HuH-7.5 (cell line): ENCODE measurements at places on chromosomes 5 and 9.
A peak's percentile ranks its signal among the peaks of the same experiment; 100 is the strongest.

DNA sequence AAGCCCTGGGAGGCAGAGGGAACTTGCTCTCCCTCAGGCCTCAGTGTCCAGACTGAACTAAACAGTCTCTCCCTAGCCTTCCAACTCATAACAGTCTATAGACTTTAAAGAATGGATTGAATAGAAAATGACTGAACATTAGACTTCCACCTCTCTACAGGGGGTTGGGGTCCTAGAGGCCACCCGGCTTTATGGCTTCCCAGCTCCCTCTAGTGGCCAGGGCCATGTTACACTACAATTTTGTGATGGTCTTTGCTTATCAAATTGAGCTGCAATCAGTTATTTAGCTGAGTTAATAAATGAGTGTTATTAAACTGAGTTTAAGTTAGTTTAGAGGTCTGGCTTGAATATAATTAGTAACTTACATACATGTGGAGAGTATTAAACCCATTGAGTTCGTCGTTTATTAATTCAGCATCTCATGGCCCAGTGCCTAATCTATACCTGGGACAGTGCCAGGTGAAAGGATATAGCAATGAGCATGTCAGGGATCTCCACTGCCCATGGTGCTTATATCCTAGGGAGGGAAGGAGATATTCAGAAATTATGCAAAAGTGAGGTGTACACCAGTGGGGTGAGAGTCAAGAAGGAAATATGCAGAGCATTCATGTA is 105.2 kb downstream of the SH3TC2 start:
- no peak for DNase-seq

DNA sequence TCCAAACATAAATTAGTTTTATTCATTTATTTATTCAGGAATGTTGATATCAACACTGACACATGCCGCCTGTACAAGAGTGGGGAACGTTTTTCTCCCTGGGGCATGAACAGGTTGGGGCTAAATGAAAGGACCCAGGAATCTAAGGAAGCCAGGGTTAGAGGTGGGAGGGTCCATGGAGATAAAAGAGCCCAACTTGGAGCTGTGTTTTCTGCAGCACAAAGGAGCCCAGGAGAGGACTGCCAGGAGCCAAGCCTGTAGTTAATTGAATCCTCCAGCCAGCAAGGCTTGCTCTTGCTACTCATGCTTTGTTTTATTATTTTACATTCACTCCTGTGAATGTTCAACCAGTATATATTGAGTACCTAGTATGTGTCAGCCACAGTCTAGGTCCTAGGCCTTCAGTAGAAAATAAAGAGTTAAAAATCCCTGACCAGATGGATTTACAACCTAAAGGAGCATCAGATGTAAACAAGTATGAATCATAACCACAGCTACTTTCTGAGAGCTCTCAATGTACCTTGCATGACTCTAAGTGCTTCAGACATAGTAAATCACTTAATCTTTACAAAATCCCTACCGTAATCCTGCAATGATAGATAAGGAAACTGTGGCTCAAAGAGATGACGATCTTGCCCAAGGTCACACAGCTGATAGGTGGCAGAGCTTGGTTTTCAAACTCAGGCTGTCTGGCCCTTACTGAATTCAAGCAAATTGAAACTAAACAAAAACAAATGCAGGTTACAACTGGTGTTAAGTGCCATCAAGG is 69.8 kb downstream of the ASTN2 start:
- DNase-seq = no peak

DNA sequence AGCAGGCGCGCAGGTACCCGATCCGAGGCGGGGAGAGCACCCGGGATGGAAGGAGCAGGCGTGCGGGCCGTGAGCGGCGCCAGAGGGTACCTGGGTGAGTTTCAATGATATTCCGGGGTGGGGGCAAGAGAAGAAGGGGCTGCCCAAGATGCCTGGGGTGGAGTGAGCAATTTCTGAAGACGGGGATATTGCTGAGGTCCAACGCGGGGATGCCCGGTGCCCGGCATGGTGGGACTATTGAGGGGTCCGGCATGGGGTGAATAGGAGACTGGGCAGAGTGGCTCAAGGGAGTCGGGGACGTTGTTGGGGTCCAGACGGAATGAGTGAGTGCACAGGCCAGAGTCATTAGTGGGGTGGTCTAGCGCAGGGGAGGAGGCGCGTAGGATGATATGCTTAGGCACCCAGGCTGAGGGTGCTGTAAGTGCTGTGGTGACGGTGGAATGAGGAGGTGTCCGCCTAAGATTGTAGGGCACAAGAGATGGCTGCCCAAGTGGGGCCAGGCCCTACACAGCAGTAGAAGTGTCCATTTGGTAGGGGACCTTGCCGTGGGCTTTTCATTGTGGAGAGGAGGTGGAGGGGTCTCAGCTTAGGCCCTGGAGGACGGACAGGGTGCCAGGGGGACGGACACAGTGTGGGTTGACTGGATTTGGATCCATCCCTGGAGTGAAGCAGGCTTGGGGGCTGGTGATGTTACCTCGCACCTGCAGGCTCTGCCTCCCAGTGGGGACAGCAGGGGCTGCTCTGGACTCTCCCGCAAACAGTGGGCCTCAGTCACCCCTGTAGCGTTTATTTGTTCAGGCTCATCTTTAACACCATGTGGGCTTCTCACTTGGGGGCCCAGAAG is 719 bp downstream of the MIGA2 start:
- no peak for DNase-seq

- DNase-seq = no peak
These were observed 256.7 kb downstream of the IRX1 start for GRCh38 chr5:3852161-3852916.

- no peak for DNase-seq
These were observed 17.9 kb downstream of the SRFBP1 start for GRCh38 chr5:121979691-121980090.

- DNase-seq = no peak
These were observed 539 bp downstream of the POC5 start for GRCh38 chr5:75716715-75717081.

- no peak for DNase-seq
These were observed 631.9 kb downstream of the PRELID2 start for GRCh38 chr5:145203193-145203592.

- DNase-seq = no peak
These were observed 127.6 kb upstream of the PTCH1 start for GRCh38 chr9:95644377-95644776.

- no peak for DNase-seq
These were observed 882.6 kb downstream of the PTPRD start for GRCh38 chr9:9730174-9730573.

GRCh38 chr5:83281176-83281575 is 190.4 kb upstream of the VCAN start:
- no peak for DNase-seq

DNA sequence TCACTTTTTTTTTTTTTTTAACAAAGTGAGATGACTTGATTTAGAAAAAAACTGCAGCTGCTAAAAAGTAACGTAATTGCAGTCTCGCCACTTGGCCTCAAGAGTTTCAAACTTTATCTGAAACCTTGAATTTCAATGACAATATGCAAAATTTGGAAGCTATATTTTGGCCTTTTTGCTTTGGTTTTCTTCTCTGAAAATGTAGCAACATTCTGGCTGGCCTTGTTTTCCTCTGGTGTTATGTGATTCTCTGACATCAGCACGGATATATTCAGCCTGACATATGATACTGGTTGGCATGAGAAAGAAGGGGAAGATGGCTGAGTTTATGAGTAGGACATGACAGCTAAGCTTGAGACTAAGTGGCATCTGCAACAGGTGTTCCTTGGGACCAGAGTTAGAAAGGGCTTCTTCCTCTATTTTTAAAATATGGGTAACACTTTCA is 136.5 kb downstream of the MEF2C start:
- DNase-seq = no peak

- no peak for DNase-seq
These were observed 6.6 kb downstream of the FAM193B start for GRCh38 chr5:177547736-177548135.

- DNase-seq = no peak
These were observed 26.5 kb downstream of the AQP7 start for GRCh38 chr9:33375841-33376321.

- no peak for DNase-seq
These were observed 71.5 kb downstream of the MRPS27 start for GRCh38 chr5:72248410-72248981.

GRCh38 chr5:159330131-159330800 is at the start of gene IL12B:
TSS of gene IL12B (minus strand) at chr5:159330487. CDS start at chr5:159326782, 3,705 bp downstream.
- no peak for DNase-seq

- no peak for DNase-seq
These were observed 246.7 kb upstream of the TRPM3 start for GRCh38 chr9:71368157-71368556.

DNA sequence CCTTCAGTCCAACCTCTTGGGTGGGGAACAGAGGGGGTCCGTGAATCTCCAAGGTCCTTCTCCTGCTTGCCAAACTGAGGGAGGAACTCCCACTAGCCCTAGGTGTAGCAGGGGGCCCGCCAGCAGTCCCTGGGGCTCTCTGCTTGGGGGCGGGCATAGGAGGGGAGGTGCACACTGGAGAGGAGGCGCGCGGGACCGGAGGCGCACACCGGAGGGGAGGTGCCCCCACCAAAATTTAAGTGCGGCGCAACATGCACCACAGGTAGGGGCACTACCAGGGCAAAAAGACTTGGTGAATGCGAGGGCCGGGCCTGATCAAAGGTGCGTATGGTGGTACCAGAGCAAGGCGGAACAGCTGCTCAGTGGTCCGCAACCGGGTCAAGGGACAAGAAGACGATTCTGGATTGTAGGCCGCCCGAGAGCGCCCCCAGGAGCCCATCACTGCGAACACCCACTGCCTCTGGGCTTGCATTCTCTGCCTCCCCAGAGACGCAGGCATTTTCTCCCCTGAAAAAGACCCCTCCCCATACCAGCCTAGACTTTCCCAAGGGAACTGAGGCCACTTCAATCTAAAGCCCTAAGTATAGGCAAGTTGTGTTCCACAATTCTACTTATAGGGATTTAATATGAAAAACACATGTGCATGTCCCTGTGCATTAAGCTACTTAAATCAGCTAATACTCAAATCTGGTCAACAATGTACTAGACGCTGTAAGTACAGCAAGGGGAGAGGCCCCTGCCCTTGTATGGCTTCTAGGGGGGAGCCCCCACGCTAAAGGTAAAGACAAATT is 50.6 kb downstream of the TGFBI start:
- no peak for DNase-seq

- DNase-seq = peak; percentile 16
These were observed 739 bp downstream of the PPP2CA start for GRCh38 chr5:134224888-134225779.

GRCh38 chr9:126532019-126532462 is 81.7 kb upstream of the LMX1B start:
- DNase-seq = no peak

DNA sequence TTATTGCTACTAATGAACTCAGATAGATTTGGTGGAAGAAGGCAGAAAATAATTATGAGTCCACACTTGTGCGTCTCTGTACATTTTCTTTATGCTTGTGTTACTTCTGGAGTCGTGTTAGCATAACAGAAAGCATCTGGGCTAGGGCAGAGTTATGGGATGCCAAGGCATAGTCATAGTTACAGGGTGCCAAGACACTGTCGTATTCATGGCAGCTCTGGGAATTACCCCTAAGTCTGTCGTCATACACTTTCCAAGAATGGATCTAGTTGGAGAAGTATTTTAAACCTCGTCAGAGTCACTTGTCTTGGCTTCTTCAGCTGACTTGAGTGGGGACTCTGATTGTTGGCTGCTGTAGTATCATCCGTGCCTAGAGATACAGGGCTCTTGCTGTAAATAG is 27.7 kb downstream of the CAMK4 start:
- DNase-seq = no peak

DNA sequence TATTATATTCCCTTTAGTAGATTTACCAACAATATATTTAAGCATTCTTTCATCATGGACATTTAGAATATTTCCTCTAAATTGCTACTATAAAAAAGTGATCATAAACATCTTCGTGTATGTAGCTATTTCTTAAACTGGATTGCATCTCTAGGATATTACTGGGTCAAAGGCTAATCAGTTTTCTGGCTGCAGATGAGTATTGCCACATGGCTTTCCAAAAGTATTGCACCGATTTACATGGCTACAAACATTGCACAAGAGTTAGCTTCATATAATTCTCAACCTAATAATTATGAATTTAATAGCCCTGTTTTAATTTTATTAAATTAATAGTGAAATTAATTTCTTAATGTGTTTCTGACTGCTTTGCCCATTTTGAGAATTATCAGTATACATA is 183.4 kb downstream of the DMRT2 start:
- DNase-seq = no peak

GRCh38 chr5:100424017-100424416 is 111.2 kb upstream of the FAM174A start:
- no peak for DNase-seq

- no peak for DNase-seq
These were observed 190.3 kb upstream of the NMUR2 start for GRCh38 chr5:152595405-152595804.

DNA sequence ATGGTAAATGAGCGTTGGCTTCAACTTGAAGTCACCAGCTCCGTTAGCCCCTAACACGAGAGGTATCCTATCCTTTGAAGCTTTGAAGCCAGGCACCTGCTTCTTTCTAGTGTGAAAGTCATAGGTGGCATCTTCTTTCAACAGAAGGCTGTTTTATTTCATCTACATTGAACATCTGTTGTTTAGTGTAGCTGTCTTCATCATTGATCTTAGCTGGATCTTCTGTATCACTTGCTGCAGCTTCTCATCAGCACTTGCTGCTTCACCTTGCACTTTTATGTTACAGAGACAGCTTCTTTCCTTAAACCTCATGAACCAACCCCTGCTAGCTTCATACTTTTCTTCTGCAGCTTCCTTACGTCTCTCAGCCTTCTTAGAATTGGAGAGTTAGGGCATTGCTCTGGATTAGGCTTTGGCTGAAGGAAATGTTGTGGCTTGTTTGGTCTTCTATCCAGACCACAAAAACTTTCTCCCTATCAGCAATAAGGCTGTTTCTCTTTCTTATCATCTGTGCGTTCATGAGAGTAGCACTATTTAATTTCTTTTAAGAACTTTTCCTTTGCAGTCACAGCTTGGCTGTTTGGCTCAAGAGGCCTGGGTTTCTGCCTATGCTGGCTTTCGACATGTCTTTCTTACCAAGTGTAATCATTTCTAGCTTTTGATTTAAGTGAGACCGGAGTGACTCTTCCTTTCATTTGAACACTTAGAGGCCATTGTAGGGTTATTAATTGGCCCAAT is 47.2 kb downstream of the PCSK5 start:
- DNase-seq = no peak

GRCh38 chr9:3006851-3007250 is 163.0 kb upstream of the PUM3 start:
- no peak for DNase-seq

GRCh38 chr5:151820271-151820670 is 48.5 kb downstream of the G3BP1 start:
- no peak for DNase-seq

GRCh38 chr9:129078691-129079503 is 2.0 kb upstream of the DOLPP1 start:
- DNase-seq = no peak

- DNase-seq = no peak
These were observed 214.0 kb upstream of the DAB2 start for GRCh38 chr5:39638813-39639212.
